ENCODE measurements at places on chromosomes 12 and 14.
A peak's percentile ranks its signal among the peaks of the same experiment; 100 is the strongest.

GRCh38 chr12:62533087-62533754 lies 66.6 kb downstream of the MON2 start:
- no peak for DNase-seq

DNA sequence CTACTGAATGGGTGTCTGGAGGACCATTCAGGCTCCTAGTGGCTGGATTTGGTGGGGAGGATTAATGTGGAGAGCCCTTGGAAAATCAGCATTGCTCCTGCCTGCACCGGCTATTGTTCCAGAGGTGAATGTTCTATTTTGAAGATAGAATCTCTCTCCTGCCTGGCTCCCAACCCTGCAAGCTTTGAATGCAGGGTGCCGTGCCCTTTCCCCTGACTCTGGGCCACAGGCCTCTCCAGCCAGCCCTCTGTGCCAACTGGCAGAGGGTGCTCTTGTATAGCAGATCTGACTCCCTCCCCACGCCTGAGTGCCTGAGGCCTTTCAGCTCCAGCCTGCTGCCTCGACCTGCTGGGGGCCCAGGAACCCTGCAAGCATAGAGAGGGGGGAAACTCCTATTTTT lies 106.8 kb downstream of the TMEM260 start:
- no peak for DNase-seq

DNA sequence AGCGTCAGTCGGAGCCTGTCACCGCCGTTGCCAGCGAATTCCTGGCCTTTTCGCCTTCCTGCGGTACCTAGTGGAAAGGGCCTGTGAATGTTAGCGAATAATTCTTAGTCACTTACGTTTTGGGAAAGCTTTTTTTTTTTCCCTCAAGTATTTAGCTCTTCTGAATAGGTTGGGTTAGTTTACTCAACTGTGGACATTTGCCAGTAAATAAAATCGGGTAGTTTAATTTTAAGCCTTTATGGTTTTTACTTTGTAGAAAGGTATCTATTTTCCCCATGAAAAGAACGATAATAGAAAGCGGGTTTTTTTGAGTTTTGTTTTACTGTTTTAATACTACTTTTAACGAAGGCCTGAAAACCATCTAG lies 1.7 kb downstream of the YY1 start:
- DNase-seq, result no peak

DNA sequence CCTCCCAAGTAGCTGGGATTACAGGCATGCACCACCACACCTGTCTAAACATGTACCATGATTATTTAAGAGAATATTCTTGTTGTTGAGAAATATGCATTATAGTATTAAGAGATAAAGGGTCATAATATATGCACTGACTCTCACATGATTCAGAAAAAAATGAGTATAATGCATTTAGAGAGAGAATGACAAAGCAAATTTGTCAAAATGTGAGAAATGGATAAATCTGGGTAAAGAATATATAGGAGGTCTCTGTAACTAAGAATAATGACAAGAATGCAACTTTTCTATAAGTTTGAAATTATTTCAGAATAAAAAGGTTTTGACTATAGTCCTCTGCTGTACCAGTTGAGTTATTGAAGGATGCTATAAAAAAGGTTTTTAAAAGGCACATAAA lies 28.1 kb upstream of the ZNF740 start:
- no peak for DNase-seq

GRCh38 chr12:65608319-65608916 lies 215.9 kb upstream of the HMGA2 start:
- DNase-seq, result peak; percentile 68

- no peak for DNase-seq
These were observed 14.3 kb upstream of the KRT5 start for GRCh38 chr12:52534482-52534881.

GRCh38 chr14:56487761-56488160 lies 91.8 kb upstream of the TMEM260 start:
- DNase-seq, result peak; percentile 76

DNA sequence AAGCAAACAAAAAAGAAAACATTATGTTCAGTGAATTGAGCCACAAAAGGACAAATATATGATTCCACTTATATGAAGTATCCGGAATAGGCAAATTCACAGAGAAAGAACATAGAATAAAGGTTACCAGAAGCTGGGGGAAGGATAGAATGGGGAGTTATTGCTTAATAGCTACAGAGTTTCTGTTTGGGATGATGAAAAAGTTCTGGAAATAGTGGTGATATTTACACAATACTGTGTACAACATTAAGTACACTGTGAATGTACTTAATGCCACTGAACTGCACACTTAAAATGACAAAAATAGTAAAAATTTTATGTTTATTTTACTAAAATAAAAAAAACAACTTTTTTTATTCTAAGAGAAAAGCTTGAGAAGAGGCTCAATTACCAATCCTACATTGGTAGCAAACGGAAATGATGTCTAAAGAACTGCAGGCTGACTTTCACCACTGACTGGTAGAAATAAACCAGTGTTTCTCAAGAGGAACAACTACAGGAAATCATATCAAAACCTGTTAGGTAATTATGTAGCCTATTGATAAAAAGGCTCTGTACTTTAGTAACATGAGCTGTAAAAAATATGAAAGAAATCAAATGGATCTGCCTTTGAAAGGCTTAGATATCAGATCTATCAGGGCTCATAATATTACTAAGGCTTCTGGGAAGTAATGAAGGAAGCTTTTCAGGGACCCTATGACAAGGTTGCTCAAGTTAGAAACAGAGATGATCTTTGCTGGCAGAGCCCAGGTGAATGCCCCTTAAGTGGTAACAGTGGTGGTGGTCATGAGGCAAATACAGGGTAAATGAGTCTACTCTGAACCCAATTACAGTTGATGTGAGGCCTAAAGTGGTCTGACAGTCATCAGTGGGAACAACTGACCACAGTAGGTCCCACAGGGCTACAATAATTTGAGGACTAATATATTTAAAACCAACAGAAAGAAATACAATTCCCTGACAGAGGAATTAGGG lies 41.3 kb downstream of the BAZ1A start:
- DNase-seq, result no peak

DNA sequence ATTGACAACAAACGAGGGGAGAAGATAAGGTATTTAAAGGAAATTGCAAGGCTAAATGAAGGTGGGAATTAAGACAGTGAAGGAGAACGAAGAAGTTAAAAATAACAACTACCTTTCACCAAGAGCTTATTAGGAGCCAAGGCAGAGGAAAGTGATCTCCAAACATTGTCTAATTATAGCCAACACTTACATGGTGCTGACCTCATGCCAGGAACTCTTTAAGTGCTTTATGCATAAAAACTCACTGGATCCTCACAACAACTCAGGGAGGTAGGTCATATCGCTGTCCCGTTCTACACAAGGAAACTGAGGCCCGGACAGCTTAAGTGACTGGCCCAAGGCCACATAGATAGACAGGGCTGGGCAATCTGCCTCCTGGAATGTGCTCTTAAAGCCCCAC lies 19.5 kb downstream of the TAMALIN start:
- DNase-seq, result no peak

GRCh38 chr12:123278101-123278627 lies 6.5 kb upstream of the CDK2AP1 start:
- DNase-seq, result no peak

Measured in HFFc6 (cell line).